Fibroblast of lung (primary cell): ENCODE measurements at places on chromosomes 12 and 14.
A peak's percentile ranks its signal among the peaks of the same experiment; 100 is the strongest.

- no peak for DNase-seq
Observed at GRCh38 chr12:52225752-52226151, 7.3 kb upstream of the KRT7 start.

DNA sequence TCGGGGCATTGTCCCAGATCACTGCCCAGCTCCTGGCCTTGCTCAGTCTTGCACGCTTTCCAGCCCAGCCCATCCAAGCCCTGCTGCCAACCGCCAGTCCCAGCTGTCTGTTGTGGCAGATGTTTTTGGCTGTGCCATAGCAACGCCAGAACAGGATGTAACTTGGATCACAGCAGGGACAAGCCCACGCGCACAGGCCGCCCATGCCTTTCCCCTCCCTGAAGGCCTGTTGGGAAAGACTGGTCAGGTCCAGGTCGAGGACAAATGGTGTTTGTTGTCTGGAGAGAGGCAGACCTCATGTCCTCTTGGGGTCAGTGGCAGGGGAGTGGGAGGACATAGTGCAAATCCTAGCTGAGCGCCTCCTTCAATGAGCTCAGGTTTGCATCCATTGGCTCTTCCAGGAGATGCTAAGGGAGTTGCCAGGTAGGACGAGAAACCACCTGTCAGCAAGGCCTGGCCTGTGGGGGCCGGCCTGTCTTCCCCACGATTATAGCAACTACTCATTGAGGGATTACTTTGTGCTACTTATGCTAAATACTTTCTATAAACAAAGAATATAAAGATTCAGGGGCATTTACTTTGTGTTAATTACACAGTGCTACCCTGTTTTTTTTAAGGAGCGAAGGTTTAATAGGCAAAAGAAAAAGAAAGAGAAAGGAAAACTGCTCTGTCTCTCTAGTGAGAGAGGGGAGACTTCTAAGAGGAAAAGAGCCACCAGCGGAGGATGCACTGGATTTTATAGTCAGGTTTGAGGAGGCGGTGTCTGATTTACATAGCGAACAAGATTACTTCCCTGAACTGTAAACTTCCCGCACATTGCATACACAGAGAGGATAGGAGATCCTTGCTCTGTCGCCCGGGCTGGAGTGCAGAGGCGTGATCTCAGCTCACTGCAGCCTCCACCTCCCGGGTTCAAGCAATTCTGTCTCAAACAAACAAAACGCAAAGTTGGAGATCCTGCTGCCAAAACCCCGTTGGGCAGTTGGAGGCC lies 42.8 kb upstream of the CORO1C start:
- DNase-seq: peak; percentile 67

- peak; percentile 35 for DNase-seq
Observed at GRCh38 chr14:57378661-57379060, 11.7 kb upstream of the NAA30 start.

DNA sequence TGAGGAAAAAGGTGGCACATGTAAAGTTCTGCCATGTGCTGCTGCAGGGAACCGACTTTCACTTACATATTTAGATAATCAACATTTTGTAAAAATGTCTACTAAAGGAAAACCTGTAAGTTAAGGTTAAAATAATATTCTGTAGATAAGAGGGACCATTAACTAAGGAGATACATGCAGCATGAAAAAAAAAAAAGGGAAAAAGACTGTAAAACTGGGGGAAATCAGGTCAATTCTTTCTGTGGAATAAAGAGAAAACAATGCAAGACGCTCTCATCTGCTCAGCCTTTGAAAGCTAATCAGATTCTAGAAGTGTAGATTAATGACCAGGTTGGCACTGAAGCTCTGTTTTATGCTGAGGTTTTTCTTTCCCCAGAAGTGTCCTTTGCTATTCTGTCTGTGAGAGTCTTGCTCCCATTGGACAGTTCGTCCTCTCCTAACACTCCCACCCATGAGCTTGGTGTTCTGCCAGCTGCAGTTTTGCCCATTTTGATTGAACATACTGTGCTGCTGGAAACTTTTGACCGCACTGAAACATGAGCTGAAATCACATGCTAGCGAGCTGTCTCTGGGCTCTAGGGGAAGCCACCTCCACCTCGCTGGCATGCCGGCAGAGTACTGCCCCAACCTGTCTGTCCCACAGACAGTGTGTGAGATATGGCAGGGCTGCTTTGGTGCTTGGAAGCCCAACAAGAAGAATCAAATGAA lies 39.7 kb downstream of the PPTC7 start:
- peak; percentile 87 for DNase-seq

DNA sequence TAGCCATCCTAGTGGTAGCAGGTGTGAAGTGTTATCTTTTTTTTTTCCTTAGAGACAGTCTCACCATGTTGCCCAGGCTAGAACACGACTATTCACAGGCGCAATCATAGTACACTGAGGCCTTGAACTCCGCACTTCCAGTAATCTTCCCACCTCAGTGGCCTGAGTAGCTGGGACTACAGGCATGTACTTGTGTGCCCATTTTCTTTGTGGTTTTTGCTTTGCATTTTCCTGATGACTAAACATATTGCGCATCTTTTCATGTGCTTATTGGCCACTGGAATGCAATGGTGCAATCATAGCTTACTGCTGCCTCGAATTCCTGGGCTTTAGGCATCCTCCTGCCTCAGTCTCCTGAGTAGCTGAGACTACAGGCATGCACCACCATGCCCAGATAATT lies 33.3 kb upstream of the GCH1 start:
- peak; percentile 44 for DNase-seq

DNA sequence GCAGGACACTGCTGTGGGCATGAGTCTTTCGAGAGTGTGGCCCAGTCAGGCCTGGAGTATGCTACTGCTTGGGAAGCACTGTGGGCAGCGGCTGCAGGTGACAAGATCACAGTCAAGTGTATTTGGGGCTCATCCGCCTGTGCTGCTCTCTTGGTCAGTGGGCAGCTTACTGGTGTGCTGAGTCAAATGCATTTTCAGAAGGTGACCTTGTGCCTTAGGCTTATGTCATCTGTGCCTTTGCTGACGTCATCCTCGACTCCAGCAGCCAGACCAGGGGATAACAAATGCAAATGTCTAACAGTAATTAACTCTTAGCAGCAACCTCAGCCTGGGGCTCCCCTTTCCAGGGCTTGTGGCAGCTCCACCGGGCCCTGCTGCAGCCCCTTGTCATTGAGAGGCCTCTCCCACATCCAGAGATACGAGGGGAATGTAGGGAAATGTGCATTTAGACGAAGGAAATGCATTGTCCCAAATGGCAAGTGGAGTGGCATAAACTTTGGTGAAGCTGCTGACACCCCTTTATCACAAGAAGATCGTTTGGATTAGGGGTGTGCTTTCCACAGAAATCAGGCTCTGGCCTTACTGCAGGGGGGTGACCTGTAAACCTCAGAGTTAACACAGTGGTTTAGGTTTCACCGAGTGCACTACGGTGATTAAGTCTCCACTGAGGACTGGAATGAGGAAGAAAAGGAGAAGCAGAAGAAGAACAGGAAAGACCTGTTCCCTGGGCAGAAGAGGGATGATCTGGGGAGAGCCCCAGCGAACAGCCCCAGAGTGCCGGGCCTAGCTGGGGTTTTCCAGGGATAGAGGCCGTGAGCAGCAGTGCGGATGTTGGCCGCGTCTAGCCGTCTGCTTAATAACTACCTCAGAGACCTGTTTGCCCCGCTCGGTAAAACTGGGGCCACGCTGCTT lies 39.7 kb downstream of the PSMA6 start:
- peak; percentile 69 for DNase-seq

DNA sequence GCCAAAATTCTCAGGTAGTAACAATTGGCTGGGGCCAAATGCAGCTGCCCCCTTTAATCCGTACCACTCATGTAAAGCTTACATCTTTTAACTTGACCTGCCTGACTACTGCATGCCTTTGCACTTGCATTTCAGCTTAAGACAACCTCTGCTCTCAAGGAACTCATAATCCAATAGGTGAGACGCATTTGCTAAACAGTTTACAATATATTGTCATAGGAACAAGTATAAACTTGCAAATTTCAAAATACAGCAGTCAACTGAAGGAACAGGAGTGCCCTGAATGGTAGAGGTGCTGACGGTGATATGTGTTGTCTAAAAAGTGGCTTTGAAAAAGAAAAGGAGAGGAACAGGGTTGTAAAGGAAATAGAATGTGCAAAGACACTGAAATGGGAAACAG lies 3.6 kb upstream of the BRMS1L start:
- DNase-seq: no peak

DNA sequence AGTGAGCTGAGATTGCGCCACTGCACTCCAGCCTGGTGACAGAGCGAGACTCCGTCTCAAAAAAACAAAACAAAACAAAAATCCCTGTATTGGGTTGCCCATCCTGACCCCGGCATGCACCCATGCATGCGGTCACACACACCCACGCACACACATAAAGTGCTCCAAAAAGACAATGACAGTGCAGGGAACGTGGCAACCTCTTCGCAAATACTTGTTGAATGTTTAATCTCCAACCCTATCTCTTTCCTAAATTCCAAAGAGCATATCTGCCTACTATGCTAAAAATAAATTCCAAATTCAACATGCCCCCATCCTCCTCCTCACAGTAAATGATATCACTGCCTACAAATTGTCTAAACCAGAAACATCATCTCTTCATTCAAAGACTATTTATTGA lies 13.5 kb downstream of the SLC7A7 start:
- DNase-seq: no peak

DNA sequence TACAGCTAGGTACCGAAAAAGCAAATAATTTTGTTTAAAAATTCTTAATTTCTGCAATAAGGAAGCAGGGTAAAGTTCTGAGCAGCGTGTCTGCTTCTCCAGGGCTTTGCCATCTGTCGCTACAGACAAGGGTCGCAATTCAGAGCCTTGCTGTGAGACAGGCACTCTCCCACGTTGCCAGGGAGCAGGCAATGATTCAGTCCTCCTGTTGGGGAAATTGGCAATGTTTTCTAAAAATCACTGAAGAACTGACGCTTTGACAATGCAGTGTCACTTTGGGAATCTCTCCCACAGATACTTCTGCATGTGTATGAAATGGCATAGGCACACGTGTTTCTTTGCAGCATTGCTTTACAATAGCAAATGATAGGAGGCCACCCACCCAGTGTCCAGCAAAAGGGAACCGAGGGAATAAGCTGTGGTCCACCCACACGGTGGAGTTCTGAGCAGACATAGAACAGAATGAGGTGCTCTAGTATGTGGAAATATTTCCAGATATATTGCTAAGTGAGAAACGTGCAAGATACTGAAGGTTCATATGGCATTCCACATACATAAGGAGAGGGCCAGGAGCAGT lies 16.0 kb upstream of the HIP1R start:
- no peak for DNase-seq

DNA sequence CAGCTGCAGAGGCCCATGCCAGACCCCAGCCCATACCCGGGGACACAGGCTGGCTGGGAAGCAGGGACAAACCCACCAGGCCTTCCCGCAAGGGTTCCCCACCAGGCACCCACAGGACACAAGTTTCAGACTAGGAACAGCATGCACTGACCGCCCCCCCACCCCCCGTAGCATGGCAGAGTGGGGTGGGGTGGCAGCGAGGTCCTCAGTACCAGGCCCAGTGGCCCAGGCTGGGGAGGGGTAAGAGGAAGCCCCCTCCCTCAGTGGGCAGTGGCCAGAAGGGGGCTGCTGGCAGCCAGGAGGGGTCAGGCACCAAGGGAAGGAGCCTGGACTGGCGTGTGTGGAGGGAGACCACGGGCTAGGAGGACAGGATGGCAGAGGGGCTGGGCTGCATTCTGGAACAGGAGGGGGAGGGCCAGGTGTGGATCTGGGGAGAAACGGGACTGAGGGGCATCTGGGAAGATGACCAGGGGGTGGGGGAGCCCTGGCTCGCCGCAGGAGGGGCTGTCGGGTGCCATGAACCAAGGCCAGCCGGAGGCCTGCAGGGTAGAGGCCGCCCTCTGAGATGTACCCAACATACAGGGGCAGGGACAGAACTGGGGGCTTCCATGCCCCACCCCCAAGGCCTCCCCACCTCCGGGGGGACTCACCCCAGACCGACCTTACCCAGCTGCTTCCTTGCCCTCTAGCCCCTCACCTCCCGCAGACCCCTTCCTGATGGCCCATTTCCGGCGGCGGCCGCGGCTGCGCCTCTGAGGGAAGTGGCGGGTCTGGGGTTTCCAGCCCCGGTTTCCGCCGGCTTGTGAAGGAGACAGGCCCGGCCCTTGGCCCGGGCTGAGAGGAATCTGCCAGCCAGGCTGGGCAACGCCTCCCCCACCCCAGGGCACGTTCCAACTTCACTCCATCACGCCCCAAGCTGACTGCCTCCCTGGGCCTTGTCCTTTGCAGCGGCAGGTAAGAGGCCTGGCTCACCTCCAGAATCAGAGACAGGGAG lies 5.6 kb upstream of the JAG2 start:
- DNase-seq: no peak

- no peak for DNase-seq
Observed at GRCh38 chr14:90336985-90337384, 5.2 kb upstream of the NRDE2 start.

DNA sequence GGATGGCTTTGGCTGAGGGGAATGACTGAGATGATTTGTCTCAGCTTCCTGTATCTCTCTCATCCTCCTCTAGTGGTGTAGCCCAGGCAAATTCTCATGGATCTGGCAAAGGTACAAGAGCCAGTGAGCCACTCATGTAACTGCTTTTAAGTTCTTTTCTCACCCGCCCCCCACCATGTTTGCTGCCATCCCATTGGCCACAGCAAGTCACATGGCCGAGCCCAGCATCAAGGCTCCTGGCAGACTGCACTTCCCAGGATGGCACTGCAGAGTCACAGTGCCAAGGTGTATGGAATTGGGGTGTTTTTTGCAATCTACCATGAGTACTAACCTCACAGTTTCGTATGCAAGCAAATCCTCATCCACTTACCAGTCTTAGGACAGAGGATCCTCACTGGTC lies 50.9 kb downstream of the CHST11 start:
- DNase-seq: no peak

DNA sequence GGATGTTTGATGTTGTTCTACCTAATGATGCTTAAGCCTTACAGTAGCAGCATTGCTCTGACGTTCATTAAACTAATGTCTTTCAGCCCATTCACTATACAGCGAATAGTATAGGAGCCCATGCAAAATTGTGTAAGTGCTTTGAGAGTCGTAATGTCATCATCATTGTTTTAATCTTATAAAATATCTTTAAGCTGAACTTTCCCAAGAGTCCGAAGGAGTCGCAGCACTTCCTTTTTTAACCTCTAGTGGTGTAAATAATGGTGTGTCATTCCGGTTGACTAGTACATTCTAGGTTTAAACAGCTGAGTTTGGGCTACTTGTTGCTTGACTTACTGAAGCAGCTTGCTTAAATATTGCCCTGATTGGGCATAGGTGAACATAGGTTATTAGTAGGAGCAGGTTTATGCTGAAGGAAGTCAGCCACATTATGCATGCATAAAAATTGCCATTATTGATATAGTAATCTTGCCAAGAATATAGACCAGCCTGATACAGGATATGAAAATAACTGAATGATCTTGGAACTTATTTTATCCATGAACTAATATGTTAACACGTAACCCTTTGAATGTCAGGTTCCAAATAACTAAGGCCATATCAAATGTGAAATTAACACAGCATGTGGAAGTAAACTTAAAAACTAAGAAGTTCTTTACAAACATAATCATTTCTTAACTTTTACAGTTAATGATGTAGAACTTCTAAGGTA lies 2.6 kb downstream of the WNK1 start:
- DNase-seq: peak; percentile 61

GRCh38 chr12:62472472-62472871 lies 5.8 kb downstream of the MON2 start:
- no peak for DNase-seq

- peak; percentile 71 for DNase-seq
Observed at GRCh38 chr12:3700861-3701260, 52.0 kb downstream of the CRACR2A start.

GRCh38 chr12:14408208-14408607 lies 42.7 kb downstream of the ATF7IP start:
- DNase-seq: peak; percentile 71
